ENCODE measurements at places on chromosomes 4 and X. TPM values are rescaled to one million over a fixed set of nuclear protein-coding genes. Genes with fewer than 3 reads are reported as not detected.

The RADX gene
- 1.4 TPM for total RNA-seq

The ZNF718 gene
- total RNA-seq = 2.9 TPM

The ANXA10 gene
- total RNA-seq = 18.4 TPM

The EDA2R gene
- 10.9 TPM for total RNA-seq

The HSFX1 gene
- total RNA-seq = 1.7 TPM

The LRCH2 gene
- 10.9 TPM for total RNA-seq

The NPNT gene
- not detected for total RNA-seq

The CFAP97 gene
- 50.5 TPM for total RNA-seq

The HSFX4 gene
- not detected for total RNA-seq

The FNIP2 gene
- total RNA-seq = 44.8 TPM

The GAB3 gene
- total RNA-seq = 2.7 TPM

The ZNF157 gene
- total RNA-seq = 0.03 TPM

The BMP2K gene
- total RNA-seq = 41.5 TPM

The TET2 gene
- 10.4 TPM for total RNA-seq

The PDGFC gene
- 76.7 TPM for total RNA-seq

The TEX13C gene
- not detected for total RNA-seq

The AMBN gene
- not detected for total RNA-seq

The WAS gene
- total RNA-seq = 0.13 TPM

The GAGE13 gene
- total RNA-seq = not detected

The BANK1 gene
- 0.30 TPM for total RNA-seq

The GIMD1 gene
- total RNA-seq = not detected

The KIAA1210 gene
- not detected for total RNA-seq

The FAT1 gene
- 538 TPM for total RNA-seq

The RNF128 gene
- 6.7 TPM for total RNA-seq

The ENPEP gene
- total RNA-seq = 4.7 TPM

The GLRA3 gene
- total RNA-seq = not detected

The MAGEB16 gene
- total RNA-seq = not detected

The FGF5 gene
- total RNA-seq = 21.3 TPM

The ETDB gene
- not detected for total RNA-seq

The STATH gene
- not detected for total RNA-seq

The GNL3L gene
- total RNA-seq = 26.3 TPM

The TEX13D gene
- not detected for total RNA-seq

The SHOX gene
- total RNA-seq = not detected

The ATOH1 gene
- total RNA-seq = not detected

The PTCHD1 gene
- not detected for total RNA-seq

The CFAP47 gene
- not detected for total RNA-seq

The F8 gene
- 4.0 TPM for total RNA-seq

The SLC25A43 gene
- total RNA-seq = 28.3 TPM

The RS1 gene
- not detected for total RNA-seq

The SOWAHB gene
- 0.03 TPM for total RNA-seq

The POU3F4 gene
- total RNA-seq = not detected

The GAGE2A gene
- not detected for total RNA-seq

The CSTF2 gene
- total RNA-seq = 15.5 TPM

The PPA2 gene
- total RNA-seq = 65.6 TPM

The UGT2A1 gene
- total RNA-seq = not detected

The FSTL5 gene
- not detected for total RNA-seq

The TLR10 gene
- not detected for total RNA-seq

The NRK gene
- 1.1 TPM for total RNA-seq

The GCNA gene
- total RNA-seq = 2.9 TPM

The CENPVL2 gene
- not detected for total RNA-seq

The SSX2 gene
- total RNA-seq = not detected

The SAGE1 gene
- total RNA-seq = not detected

The GYG2 gene
- total RNA-seq = 0.86 TPM

The SH3D19 gene
- total RNA-seq = 20.3 TPM

The OCRL gene
- total RNA-seq = 29.0 TPM

The FGFBP2 gene
- not detected for total RNA-seq

The MAP7D2 gene
- total RNA-seq = 0.07 TPM
